ENCODE measurements at places on chromosomes 7 and 10. TPM values are rescaled to one million over a fixed set of nuclear protein-coding genes. Genes with fewer than 3 reads are reported as not detected.

GRCh38 chr7:103996017-103996551, 6.6 kb upstream of the RELN start:
- H3K27me3 ChIP-seq, result peaks cover 14% of the 10 kb centered on the region
- no peak overlapping the region for H3K27ac ChIP-seq
- no peak for DNase-seq
- no peaks in the 10 kb centered on the region for H3K4me1 ChIP-seq
- no peak overlapping the region for H3K4me3 ChIP-seq
- no peaks in the 10 kb centered on the region for H3K36me3 ChIP-seq

DNA sequence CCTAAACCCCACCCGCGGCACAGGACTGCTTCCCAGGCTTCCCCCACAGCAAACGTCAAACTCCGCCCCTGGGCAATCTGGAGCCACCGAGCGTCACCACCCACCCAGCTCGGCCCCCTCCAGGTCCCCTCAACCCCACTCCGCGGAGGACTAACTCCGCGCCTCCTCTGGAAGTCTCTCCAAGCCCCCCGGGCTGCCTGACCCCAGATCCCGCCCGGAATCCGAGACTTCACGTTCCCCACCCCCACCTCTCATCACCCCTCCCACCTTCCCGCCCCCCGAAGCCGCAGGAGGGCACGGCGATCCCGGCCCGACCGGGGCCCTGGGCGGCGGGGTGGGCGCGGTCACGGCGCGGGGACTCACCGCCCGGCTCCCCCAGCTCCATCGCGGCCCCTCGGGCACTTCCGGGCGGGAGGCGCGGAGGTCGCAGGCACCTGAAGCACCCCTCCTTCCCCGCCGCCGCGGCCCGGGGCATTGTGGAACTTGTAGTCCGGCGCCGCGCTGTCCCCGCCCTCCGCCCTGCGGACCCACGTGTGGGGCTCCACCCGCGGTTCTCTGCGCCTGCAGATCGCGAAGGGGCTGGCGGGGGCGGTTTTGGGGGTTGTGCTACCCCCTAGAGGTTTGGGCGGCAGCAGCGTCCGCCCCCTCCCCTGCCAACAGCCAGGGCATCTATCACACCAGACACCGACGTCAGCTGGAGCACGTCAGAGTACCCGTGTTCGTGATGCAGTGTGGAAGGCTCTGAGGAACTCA, at the start of gene TMUB1:
Gene TMUB1 (minus strand): TSS at position 423 of the 753 bp plus-strand sequence. CDS start 930 bp downstream, outside the sequence.
- DNase-seq, result peak; percentile 86
- no peaks in the 10 kb centered on the region for H3K36me3 ChIP-seq
- H3K4me1 ChIP-seq, result peaks cover 53% of the 10 kb centered on the region
- H3K4me3 ChIP-seq, result peak within 1 kb of the TSS; percentile 91
- no peaks in the 10 kb centered on the region for H3K27me3 ChIP-seq

GRCh38 chr10:34046506-34047034, 712.1 kb upstream of the NRP1 start:
- no peak overlapping the region for H3K4me3 ChIP-seq
- H3K27ac ChIP-seq, result no peak overlapping the region
- H3K36me3 ChIP-seq, result no peaks in the 10 kb centered on the region
- DNase-seq, result no peak
- no peaks in the 10 kb centered on the region for H3K4me1 ChIP-seq

DNA sequence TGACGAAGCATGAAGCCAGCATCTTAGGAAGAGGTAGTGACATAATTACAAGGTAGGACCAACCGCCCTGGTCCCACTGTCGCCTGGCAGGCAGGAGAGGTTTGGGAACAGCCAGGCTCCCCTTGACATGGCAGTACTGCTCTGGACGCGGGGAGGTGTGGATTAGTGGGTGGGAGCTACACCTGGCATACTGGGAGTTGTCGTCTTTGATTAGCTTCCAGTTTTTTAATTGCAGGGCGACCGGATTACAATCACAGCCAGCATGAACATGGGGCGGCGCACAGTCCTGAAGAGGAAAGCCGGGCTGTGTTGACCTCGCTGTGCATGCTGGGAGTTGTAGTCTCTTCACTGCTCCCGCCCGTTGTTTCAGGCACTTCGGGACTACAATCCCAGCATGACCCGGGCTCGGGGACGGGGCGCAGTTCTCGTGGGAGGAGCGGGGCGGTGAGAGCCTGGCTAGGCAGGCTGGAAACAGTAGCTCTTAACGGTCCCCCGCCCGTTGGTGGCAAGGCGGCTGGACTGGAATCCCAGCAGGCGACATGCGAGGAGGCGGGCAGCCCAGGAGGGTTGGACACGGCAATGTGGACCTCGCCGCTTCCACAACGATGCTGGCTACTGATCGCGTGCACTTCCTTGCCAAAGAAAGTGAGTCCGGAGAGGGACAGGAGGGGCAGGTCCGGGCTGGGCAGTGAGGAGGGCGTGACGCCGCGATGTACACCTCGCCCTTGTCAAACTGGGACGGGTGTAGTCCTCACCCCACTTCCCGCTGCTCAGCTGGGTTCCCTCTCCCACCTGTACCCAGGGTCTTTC, 98.0 kb upstream of the ZNF722 start:
- H3K4me1 ChIP-seq, result peaks cover 5% of the 10 kb centered on the region
- no peaks in the 10 kb centered on the region for H3K36me3 ChIP-seq
- no peaks in the 10 kb centered on the region for H3K27me3 ChIP-seq
- H3K4me3 ChIP-seq, result peak overlapping the region; percentile 80

DNA sequence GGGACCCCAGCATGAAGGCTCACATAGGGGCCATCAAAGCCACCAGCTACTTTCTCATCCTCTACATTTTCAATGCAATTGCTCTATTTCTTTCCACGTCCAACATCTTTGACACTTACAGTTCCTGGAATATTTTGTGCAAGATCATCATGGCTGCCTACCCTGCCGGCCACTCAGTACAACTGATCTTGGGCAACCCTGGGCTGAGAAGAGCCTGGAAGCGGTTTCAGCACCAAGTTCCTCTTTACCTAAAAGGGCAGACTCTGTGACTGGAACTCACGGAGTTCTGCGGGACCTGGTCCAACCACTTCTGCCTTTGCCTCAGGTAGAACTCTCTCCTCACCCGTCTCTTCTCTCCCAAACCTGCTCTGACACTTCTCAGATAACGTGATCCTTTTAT, 945 bp downstream of the TAS2R40 start:
- no peaks in the 10 kb centered on the region for H3K36me3 ChIP-seq
- no peak overlapping the region for H3K4me3 ChIP-seq
- no peaks in the 10 kb centered on the region for H3K4me1 ChIP-seq
- no peak overlapping the region for H3K27ac ChIP-seq

GRCh38 chr10:11553773-11554381, 57.6 kb downstream of the USP6NL start:
- H3K4me3 ChIP-seq, result no peak overlapping the region
- H3K27ac ChIP-seq, result no peak overlapping the region

DNA sequence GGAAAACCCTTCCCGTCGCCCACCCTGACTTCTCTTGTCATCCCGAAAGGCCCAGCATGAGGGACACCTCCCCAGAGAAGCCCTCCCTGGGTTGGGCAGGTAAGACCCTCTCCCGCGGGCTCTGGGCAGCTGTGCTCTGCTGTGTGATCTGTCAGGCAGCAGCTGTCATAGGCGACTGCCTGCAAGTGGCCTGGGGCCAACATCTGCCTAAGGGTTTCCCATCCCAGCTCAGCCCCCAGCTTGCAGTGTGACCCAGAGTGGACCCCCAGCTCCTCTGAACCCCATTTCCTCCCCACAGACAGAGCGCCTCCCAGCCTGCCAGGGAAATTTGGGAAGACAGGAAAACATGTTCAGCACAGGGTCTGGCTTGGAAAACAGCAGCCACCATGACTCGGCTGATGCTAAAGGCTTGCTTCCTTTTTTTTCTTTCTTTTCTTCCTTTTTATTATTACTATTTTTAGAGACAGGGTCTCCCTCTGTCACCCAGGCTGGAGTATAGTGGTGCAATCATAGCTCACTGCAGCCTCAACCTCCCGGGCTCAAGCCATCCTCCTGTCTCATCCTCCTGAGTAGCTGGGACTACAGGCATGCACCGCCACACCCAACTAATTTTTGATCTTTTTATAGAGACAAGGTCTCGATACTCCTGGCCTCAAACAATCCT, 18.3 kb upstream of the TNRC18 start:
- H3K27ac ChIP-seq, result no peak overlapping the region
- no peak for DNase-seq
- H3K36me3 ChIP-seq, result no peaks in the 10 kb centered on the region
- H3K4me1 ChIP-seq, result peaks cover 3% of the 10 kb centered on the region
- no peak overlapping the region for H3K4me3 ChIP-seq
- H3K27me3 ChIP-seq, result no peaks in the 10 kb centered on the region

EN2 gene
- 0.36 TPM for total RNA-seq

CALHM1 gene
- total RNA-seq, result not detected

GRCh38 chr7:103784646-103785286, 204.7 kb downstream of the RELN start:
- no peaks in the 10 kb centered on the region for H3K36me3 ChIP-seq
- H3K27ac ChIP-seq, result no peak overlapping the region
- DNase-seq, result no peak
- H3K4me1 ChIP-seq, result no peaks in the 10 kb centered on the region
- H3K4me3 ChIP-seq, result no peak overlapping the region

DNA sequence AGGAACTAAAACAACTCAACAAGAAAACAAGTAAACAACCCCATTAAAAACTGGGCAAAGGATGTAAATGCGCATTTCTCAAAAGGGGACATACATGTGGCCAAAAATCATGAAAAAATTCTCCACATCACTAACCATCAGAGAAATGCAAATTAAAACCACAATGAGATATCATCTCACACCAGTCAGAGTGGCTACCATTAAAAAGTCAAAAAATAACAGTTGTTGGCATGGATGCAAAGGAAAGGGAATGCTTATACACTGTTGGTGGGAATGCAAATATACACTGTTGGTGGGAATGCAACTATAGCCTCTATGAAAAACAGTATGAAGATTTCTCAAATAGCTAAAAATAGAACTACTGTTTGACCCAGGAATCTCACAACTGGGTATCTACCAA, 60.0 kb upstream of the LANCL2 start:
- H3K36me3 ChIP-seq, result no peaks in the 10 kb centered on the region
- peaks cover 10% of the 10 kb centered on the region for H3K4me1 ChIP-seq
- no peaks in the 10 kb centered on the region for H3K27me3 ChIP-seq

DNA sequence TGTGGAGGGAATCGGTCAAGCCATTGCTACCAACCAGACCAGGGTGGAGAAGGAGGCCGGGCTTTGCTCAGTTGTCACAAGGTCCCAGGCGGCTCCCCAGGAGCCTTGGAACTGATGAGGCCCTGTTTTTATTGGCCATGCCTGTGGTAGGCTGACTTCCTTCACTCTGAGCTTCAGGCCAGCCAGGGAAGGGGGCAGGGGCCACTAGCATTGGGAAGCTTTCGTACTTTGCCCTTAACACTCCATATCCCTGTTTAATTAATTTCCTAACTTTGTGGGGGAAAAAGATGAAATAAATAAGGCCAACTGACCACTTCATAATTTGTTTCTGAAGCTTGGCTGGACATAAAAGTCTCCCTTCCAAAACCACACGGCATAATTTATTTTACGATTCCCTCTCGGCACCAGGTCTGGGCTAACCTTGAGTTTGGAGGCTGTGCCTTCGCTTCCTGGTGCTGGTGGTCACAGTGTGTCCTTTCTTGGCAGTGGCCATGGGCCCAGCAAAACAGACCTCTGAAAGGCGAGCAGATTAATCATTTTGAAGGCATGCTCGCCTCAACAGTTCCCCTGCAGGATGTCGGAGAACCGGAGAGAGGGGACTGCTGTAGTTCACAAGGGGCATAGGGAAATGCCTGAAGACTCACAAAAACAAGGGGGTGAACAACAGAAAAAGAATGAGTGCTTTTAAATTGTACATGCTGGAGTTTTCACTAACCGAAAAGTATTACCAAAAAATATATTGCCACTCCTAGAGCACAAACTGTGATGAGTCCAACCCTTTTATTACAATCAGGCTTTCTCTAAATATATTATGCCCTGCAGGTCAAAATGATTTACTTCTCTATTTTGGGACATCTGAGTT, 966.0 kb downstream of the LRMDA start:
- H3K4me1 ChIP-seq, result peaks cover 5% of the 10 kb centered on the region
- H3K4me3 ChIP-seq, result no peak overlapping the region
- H3K36me3 ChIP-seq, result no peaks in the 10 kb centered on the region
- peak; percentile 52 for DNase-seq
- H3K27ac ChIP-seq, result no peak overlapping the region

PON2 gene
- total RNA-seq, result 21.9 TPM

MINPP1 gene
- 4.1 TPM for total RNA-seq

C10orf90 gene
- total RNA-seq, result not detected

HYAL4 gene
- total RNA-seq, result 2.2 TPM

DNA sequence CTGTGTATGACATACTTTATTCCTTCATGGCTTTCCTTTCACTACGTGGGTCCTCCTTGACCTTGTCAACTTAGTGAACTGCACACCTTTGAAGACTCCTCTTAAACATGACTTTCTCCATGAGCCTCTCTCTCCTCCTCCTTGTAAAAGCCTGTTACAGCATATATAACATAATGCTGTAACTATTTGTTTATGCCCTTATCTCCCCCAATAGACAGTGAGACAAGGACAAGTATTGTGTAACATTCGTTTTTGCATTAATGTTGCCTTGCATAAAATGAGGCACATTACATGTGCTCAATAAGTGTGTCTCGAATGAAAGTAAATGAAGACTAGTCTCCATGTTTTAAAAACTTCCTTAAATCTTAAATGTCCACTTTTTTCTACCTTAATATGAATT, 4.3 kb upstream of the LAMB1 start:
- H3K27me3 ChIP-seq, result peaks cover 2% of the 10 kb centered on the region
- H3K4me3 ChIP-seq, result no peak overlapping the region
- no peaks in the 10 kb centered on the region for H3K36me3 ChIP-seq
- no peak for DNase-seq
- H3K4me1 ChIP-seq, result no peaks in the 10 kb centered on the region

IPMK gene
- 4.5 TPM for total RNA-seq

CTAGE15 gene
- not detected for total RNA-seq

CAV2 gene
- total RNA-seq, result 20.0 TPM

- H3K4me3 ChIP-seq, result no peak overlapping the region
- DNase-seq, result no peak
- no peak overlapping the region for H3K27ac ChIP-seq
- H3K36me3 ChIP-seq, result no peaks in the 10 kb centered on the region
Observed at GRCh38 chr7:33720870-33721269, 184.5 kb upstream of the BMPER start.

KAZALD1 gene
- 10.7 TPM for total RNA-seq

DNA sequence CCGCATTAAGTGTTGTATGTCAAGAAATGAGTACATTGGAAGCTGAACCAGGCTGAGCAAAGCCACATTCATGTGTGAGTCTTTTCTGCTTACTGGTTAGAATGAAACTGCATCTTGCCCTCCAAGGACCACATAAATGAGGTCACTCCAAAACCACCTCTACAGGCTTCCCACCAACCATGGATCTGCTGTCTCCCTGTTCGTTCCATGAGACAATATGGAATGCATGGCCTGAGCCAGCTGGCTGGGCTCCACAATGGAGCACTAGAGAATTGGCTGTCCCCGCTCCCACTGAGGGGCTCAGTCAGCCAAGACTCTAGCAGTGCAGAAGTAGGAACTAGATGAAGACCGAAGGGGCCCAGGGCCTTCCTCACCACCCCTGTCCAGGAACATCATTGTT, 120.8 kb downstream of the TNS3 start:
- peak overlapping the region; percentile 50 for H3K27ac ChIP-seq
- peaks cover 41% of the 10 kb centered on the region for H3K4me1 ChIP-seq
- no peaks in the 10 kb centered on the region for H3K36me3 ChIP-seq
- H3K4me3 ChIP-seq, result no peak overlapping the region
- H3K27me3 ChIP-seq, result no peaks in the 10 kb centered on the region
